Breast epithelium (tissue), 4 donors: ENCODE measurements at places on chromosomes 12 and 14. TPM values are rescaled to one million over a fixed set of nuclear protein-coding genes. Genes with fewer than 3 reads are reported as not detected.

DNA sequence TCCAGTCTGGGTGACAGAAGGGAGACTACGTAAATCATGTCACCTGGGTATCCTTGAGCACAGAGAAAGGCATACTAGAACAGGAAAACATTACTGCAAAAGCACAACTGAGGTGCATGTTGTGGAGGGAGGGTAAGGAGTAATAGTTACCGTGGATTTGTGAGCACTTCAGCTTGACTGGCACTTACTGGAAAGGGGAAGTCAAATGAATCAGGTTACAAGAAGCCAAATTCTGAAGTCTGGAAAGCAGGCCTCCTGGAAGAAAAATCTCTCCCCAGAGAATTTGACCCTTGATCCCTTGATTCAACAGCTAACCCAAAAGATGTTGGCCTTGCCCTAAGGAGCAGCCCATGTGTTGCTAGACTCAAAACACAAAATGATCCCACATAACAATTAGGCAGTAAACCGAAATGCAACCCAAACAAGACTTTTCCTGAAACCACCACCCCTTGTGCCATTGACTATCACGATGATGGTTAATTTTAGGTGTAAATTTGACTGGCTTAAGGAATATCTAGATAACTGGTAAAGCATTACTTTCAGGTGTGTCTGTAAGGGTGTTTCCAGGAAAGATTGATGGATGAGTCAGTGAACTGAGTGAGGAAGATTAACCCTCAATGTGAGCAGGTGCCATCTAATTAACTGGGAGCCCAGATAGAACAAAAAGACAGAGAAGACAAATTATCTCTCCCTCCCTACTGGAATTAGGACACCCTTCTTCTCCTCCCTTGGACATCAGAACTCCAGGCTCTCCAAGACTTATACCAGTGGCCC lies 108.8 kb downstream of the SLC25A21 start:
- DNase-seq, result no peak

- DNase-seq, result no peak
These were observed 228.0 kb upstream of the ATP2B1 start for GRCh38 chr12:89936631-89937030.

DNA sequence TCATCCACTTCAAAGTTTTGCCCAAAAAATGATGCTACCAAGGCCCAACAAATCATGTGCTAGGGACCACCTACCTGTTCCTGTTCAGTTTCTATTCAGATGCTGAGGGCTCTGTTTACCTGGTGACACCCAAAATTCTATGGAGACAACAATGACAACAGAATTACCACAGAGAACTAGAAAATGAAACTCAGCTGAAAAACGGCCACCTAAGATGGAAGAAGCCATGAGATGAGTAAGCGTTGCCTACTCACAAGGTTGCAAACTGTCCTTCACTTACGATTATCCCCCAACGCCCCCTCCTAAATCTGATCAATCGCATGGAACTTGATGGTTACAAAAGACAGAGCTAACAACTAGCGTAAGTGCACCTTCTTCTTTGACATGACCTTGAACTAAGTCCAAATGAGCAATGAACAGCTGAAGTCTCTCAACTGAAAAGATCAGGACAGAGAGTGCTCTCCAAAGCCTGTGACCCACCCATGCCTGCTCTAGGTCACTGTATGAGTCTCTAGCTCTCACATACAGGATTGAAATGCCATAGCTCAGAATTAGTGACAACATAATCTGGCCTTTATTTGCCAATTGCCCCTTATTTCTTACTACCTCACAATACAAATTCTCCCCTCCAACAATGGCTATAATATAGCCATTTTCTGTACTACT lies at the start of gene RNASE11:
Gene RNASE11, minus strand, starts transcription at position 513 of the 666 bp plus-strand sequence.
- DNase-seq, result no peak

- no peak for DNase-seq
These were observed 32.8 kb upstream of the C14orf180 start for GRCh38 chr14:104546591-104547309.

- no peak for DNase-seq
These were observed 74.6 kb upstream of the VASH1 start for GRCh38 chr14:76686646-76687045.

GRCh38 chr12:98743362-98743953 lies 98.4 kb downstream of the APAF1 start:
- no peak for DNase-seq

- DNase-seq, result no peak
These were observed 17.7 kb downstream of the AHSA1 start for GRCh38 chr14:77475432-77476115.

- DNase-seq, result no peak
These were observed 3.5 kb downstream of the LPAR5 start for GRCh38 chr12:6632026-6632983.

DNA sequence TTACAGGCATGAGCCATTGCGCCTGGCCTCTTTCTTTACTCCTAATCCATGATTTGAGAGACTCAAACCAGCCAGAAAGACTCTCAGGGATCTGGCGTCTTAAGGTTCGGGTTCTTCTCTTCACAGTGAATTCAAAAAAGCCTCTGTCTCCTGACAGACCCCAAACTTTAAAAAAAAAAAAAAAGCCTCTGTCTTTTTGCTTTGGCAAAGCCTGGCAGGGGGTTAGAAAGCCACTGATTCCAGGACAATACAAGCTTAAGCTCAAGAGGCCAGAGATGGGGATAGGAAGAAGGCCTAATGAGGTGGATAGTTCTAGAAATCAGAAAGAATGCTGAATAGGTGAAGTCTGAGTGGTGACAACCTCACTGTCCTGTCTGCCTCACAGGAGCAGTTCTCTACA lies 8.8 kb downstream of the NRIP2 start:
- DNase-seq, result no peak

- DNase-seq, result no peak
These were observed 105.3 kb upstream of the BCAT1 start for GRCh38 chr12:25054076-25054782.

GRCh38 chr12:28750946-28751685 lies 398.0 kb upstream of the FAR2 start:
- no peak for DNase-seq

- DNase-seq, result no peak
These were observed 68.6 kb downstream of the TNFAIP2 start for GRCh38 chr14:103191844-103192243.

GRCh38 chr14:23663127-23663526 lies 27.0 kb downstream of the DHRS2 start:
- DNase-seq, result no peak

GRCh38 chr12:50004696-50005095 lies 20.6 kb downstream of the RACGAP1 start:
- DNase-seq, result no peak

DNA sequence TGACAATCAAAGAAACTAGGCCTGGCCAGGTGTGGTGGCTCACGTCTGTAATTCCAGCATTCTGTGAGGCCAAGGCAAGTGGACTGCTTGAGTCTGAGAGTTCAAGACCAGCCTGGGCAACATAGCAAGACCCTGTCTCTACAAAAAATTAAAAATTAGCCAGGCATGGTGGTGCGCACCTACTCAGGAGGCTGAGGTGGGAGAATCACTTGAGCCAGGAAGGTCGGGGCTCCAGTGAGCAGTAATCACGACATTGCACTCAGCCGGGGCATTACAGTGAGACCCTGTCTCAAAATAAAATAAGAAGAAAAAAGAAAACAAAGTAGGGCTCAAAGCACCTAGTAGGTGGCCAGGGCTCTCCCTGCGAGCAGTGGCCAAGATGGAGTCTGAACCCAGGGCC lies 79.1 kb downstream of the CHGA start:
- DNase-seq, result no peak

- no peak for DNase-seq
These were observed 13.1 kb downstream of the CDK2AP1 start for GRCh38 chr12:123258593-123258992.

Gene SLC39A5
- total RNA-seq, result not detected

Gene PELI2
- 24.1 TPM for total RNA-seq

Gene GLIPR1L1
- total RNA-seq, result not detected

Gene NPFF
- not detected for total RNA-seq

Gene STAT2
- total RNA-seq, result 198 TPM

Gene TPPP2
- not detected for total RNA-seq

Gene B4GALNT3
- total RNA-seq, result 5.9 TPM

Gene NDUFA12
- 75.1 TPM for total RNA-seq

Gene CEBPE
- total RNA-seq, result not detected

Gene RASAL1
- 1.3 TPM for total RNA-seq
